Activated CD4-positive, alpha-beta memory T cell treated with anti-CD3 and anti-CD28 coated beads, Interleukin-2, amount 10 ng/mL, durations not matched to agents 7 days and 5 days (primary cell): ENCODE measurements at places on chromosomes 1 and 21. TPM values are rescaled to one million over a fixed set of nuclear protein-coding genes. Genes with fewer than 3 reads are reported as not detected.

- peaks cover 61% of the 10 kb centered on the region for H3K36me3 ChIP-seq
- DNase-seq = no peak
- no peak overlapping the region for H3K27ac ChIP-seq
Observed at GRCh38 chr1:30940541-30940940, 32.0 kb upstream of the SDC3 start.

DNA sequence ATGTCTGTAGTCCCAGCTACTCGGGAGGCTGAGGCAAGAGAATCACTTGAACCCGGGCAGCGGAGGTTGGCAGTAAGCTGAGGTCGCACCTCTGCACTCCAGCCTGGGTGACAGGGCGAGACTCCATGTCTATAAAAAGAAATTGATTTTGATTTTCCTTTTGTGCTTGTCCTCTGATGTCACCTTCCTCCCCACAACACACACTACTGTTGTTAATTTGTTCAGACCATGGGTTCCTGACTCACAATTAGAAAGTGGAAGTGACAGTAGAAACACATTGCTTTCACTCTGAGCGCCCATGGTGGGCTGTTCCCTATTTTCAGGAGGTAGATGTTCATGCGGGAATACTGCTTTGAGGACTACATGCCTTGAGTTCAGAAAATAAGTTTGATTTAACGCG is 165.5 kb upstream of the KCNJ6 start:
- no peak for DNase-seq
- H3K27me3 ChIP-seq = no peaks in the 10 kb centered on the region
- H3K4me1 ChIP-seq = no peaks in the 10 kb centered on the region
- H3K4me3 ChIP-seq = no peak overlapping the region
- no peaks in the 10 kb centered on the region for H3K36me3 ChIP-seq

DNA sequence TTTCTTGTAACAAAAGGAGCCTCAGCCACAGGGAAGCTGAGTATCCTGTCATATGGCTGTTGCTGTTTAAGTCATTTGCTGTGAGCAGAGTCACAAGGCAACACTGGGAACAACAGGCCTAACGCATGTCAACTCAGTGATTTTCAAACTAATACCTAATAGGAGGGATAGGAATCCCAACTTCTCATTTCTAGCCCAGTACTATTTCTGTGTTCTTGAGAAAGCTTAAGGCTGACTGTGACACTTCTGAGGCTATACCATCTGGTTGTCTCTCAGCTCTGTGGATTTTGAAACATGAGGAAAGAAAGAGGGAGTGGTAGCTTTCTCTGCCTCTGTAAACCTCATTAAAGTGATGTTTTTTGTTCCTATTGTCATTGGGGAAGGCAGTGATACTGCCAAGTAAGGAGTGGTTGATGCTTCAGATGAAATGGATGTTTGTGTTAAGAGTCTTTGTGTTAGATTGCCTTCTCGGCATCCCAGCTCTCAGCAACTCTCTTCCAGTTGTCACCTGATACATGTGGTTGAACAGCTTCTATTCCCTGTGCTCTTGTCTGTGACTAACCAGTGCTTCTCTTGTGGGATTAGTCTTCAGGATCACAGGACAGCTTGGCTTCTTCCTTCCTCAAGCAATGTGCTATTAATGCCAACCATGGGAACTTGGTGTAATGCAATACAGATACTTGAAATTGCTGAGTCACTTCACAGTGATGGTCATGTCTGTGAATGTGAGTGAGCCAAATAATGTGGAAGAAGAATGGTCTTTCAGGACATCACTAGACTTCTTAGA is 166.8 kb upstream of the IVNS1ABP start:
- H3K36me3 ChIP-seq = no peaks in the 10 kb centered on the region
- no peak overlapping the region for H3K4me3 ChIP-seq
- no peak for DNase-seq
- H3K4me1 ChIP-seq = no peaks in the 10 kb centered on the region

- H3K36me3 ChIP-seq = no peaks in the 10 kb centered on the region
- peaks cover 42% of the 10 kb centered on the region for H3K27me3 ChIP-seq
- H3K4me3 ChIP-seq = no peak overlapping the region
- no peak for DNase-seq
Observed at GRCh38 chr1:25926731-25927496, 20.7 kb upstream of the STMN1 start.

- H3K27me3 ChIP-seq = peaks cover 3% of the 10 kb centered on the region
- H3K36me3 ChIP-seq = no peaks in the 10 kb centered on the region
- no peak for DNase-seq
- H3K4me1 ChIP-seq = no peaks in the 10 kb centered on the region
- H3K27ac ChIP-seq = no peak overlapping the region
Observed at GRCh38 chr1:88029142-88029541, 654.9 kb upstream of the PKN2 start.

- peaks cover 13% of the 10 kb centered on the region for H3K4me1 ChIP-seq
- no peaks in the 10 kb centered on the region for H3K36me3 ChIP-seq
- H3K4me3 ChIP-seq = no peak overlapping the region
- peak overlapping the region; percentile 51 for H3K27ac ChIP-seq
Observed at GRCh38 chr1:5915587-5916571, 76.3 kb downstream of the NPHP4 start.

GRCh38 chr1:208445758-208446203 is 201.6 kb upstream of the PLXNA2 start:
- no peak overlapping the region for H3K27ac ChIP-seq
- no peaks in the 10 kb centered on the region for H3K4me1 ChIP-seq
- DNase-seq = no peak
- no peaks in the 10 kb centered on the region for H3K27me3 ChIP-seq

DNA sequence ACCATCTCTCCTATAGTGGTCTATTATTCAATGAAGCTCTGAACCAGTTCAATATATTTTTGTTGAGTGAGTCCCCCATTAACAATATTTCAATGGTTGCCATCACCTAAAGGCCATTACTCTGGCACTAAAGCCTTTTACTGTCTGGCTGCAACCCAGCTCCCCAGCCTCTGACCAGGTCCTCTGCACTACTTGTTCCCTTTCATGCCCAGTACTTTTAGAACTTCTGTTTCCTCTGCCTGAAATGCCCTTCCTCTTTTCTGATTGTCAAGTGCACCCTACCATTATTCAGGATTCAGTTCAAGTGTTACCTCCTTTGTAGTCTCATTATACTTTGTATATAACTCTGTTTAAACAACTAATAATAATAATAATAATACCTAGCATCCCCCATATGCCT is 30.4 kb upstream of the ZFYVE9 start:
- no peak overlapping the region for H3K4me3 ChIP-seq
- peaks cover 2% of the 10 kb centered on the region for H3K27me3 ChIP-seq
- H3K36me3 ChIP-seq = no peaks in the 10 kb centered on the region
- no peak for DNase-seq
- no peak overlapping the region for H3K27ac ChIP-seq

DNA sequence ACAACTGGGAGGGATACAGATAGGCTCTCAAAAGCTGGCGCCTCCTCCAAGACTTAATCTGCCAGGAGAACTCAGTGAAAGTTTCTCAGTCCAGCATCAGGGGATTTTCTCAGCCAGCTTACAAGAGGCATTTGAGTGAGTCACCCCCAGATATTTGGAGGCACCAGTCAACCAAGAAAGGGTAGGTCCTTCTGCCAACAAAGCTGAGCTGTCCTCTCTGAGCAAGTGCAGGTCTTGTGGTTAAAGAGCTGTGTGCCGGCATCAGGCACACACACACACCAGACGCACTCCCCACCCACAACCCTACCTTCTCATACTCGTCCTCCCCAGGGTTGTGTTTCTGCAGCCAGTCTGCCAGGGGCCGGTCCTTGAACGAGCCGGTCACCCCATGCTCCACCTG is 27.0 kb upstream of the PPP1R15B start:
- H3K27me3 ChIP-seq = no peaks in the 10 kb centered on the region
- H3K36me3 ChIP-seq = peaks cover 52% of the 10 kb centered on the region
- H3K4me1 ChIP-seq = peaks cover 19% of the 10 kb centered on the region
- no peak overlapping the region for H3K27ac ChIP-seq
- H3K4me3 ChIP-seq = no peak overlapping the region
- DNase-seq = peak; percentile 26

DNA sequence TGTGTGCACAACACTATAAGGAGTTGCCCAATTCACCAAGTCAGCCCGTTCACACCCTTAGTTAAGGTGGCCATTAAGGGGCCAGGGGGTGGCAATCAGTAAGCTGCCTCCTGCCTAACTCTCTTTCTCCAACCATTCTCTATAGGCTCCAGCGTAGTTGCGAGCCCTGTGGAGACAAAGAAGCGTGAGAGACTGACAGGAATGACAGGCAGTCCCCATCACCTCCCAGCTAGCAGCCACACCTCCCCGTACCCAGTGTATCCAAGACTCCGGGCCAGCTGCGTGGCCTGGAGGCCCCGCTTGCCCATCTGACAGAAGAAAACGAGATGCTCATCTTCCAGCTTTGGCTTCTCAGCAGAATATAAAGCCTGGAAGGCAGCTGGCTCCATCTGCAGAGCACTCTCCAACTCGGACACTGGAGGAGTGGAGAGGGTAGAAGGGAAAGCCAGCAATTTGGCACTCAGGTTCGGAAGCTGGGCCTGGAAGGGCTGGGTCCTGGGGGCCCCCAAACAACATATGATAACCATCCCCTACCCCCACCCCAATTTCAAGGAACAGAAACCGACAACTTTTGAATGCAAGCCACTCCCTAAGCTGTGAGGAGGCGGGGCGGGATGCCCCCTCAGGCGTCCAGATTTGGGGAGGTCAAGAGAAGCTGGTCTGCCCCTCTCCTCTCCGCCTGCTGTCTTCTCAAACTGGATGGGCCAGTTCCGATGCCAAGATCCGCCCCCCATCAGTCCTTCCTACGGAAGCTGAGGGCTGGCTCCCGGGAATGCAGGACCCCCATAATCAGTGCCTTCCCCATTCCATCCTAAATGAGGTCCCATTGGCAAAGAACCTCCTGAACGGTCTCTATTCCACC is 872 bp downstream of the TSTD1 start:
- peaks cover 42% of the 10 kb centered on the region for H3K36me3 ChIP-seq
- peak overlapping the region; percentile 21 for H3K27ac ChIP-seq
- H3K4me3 ChIP-seq = peak overlapping the region; percentile 88
- H3K27me3 ChIP-seq = no peaks in the 10 kb centered on the region
- no peak for DNase-seq
- peaks cover 48% of the 10 kb centered on the region for H3K4me1 ChIP-seq

DNA sequence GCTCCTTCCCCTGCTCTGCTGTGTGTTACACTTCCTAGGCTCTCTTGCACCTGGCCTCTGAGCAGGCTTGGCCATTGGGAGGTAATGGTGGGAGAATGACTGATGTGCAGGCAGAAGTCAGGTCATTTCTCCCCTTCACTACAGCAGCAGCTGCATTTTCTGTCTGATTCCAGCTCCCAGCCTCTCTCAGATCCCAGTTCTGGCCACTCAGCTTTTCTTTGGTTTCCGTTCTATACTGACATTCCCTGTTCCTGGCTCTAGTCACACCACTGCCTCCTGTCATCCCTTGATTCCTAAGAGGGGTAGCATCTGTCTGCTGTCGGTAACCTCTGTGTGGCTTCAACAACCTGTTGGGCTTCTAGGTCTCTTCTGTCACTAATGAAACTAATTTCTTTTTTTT is 127.7 kb upstream of the HOOK1 start:
- H3K36me3 ChIP-seq = no peaks in the 10 kb centered on the region
- no peak overlapping the region for H3K27ac ChIP-seq
- no peaks in the 10 kb centered on the region for H3K27me3 ChIP-seq
- DNase-seq = no peak
- H3K4me1 ChIP-seq = no peaks in the 10 kb centered on the region

Gene NT5C1A
- total RNA-seq = not detected

Gene FAM78B
- total RNA-seq = 0.28 TPM

Gene SSBP3
- total RNA-seq = 90.0 TPM
